ENCODE measurements at places on chromosomes 1 and 21.
A peak's percentile ranks its signal among the peaks of the same experiment; 100 is the strongest.

GRCh38 chr1:27166351-27166802, 11.5 kb upstream of the SLC9A1 start:
- no peak for DNase-seq

DNA sequence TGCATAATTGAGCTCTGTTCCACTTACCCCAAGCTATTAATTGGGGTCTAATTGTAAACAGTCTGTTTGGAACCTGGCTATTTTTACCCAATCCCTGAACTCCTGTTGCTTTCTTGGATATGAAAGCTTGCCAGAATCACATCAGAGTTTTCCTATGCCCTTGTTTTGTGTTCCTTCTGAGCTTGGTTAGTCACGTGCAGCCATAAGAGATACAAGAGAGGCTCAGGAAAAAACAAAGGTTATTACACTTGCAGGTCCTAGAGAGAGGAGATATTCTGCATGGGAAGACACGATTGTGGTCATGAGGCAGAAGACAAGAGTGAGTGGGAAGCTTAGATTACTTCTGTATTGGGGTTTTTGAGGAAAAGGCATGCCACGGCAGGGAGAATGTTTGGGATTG, 46.0 kb upstream of the RGL1 start:
- no peak for DNase-seq

DNA sequence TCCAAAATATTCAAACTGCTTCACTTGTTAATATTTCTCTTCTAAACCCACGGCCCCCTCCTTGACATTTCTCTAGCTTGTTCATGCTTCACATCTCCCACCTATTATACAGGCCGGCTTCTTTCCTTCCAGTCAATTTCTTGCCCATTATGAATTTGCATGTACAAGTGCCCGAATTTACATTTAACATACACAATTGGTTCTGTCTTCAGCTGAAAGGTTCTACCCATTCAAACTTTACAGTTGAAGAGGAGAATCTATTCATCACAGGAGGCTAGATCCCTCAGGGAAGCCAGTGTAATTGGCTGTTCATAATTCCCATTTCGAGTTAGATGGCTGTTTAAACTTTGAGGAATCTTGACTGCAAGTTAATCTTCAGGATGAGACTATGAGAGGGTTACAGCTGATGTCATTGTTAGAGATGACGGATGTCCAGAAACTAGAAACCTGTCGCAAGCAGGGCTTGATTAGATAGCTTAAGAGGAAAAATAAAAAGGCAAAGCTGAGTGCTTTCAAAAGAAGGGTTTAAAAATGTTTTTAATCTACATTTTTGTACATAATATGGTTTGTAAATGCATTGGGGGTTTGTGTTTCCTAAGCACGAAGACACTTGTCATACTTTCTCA, 157.0 kb downstream of the ADSS2 start:
- no peak for DNase-seq

GRCh38 chr1:214447557-214447871, 103.9 kb downstream of the PTPN14 start:
- no peak for DNase-seq

DNA sequence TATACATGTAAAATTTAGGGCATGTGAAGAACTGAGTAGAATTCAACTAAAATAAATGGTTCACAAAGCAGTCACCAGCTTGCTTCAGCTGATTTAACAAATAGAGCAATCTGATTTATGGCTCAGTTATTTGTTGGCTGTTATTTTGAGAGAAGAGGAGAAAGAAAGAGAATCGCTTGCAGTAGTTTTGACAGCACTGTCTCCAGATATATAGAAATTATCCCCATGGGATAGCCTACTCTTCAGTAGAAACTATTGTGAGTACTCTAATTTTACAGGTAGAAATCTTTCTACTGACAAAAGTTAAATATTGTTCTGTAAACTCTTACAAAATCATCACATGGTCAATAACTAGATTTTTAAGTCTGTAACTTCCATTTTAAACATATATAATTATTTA, 1098.2 kb downstream of the MRPL39 start:
- DNase-seq = no peak

- DNase-seq = no peak
Measured at GRCh38 chr1:222570837-222571236, 18.9 kb downstream of the TAF1A start.

- DNase-seq = no peak
Measured at GRCh38 chr1:206558794-206559671, 51.7 kb downstream of the RASSF5 start.

- no peak for DNase-seq
Measured at GRCh38 chr1:4292861-4293260, 361.5 kb upstream of the AJAP1 start.

- DNase-seq = no peak
Measured at GRCh38 chr1:42922687-42923366, 35.8 kb downstream of the SLC2A1 start.

DNA sequence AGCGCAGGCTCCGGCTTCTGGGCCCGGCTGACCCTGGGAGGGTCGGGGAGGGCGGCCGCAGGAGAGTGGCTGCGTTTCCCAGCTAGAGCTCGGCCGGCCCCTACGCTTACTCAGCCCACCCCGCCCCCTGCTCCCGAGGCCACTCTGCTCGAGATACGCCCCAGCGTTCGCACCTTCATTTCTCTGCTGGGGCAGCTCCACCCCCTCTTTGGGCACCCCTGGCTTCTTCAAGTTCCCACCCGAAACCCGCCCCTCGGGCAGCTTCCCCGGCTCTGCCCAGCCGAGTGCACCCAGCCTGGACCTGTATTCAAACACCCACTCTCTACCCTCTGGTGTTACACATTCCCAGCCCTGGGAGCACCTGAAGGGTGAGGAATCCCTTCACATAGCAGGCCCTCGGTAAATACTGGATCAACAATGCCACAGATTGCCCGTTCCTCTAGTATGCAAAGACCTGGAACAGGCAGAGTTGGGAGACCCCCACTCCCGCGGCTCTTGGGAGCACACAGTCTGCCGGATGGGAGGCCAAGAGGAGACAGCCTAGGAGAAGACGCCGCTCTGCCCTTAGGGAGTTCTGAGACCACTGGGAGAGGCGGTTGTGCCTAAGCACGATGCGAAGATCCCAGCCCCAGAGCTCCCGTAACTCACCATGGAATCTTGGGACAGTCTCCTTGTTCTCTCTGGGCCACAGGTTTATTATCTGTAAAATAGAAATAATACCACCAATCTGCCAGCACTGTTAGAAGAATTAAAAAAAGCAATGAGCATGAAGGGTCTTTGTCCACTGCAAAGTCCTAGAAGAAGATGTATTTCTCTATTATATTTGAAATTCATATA, 566 bp upstream of the PAQR7 start:
- peak; percentile 23 for DNase-seq

DNA sequence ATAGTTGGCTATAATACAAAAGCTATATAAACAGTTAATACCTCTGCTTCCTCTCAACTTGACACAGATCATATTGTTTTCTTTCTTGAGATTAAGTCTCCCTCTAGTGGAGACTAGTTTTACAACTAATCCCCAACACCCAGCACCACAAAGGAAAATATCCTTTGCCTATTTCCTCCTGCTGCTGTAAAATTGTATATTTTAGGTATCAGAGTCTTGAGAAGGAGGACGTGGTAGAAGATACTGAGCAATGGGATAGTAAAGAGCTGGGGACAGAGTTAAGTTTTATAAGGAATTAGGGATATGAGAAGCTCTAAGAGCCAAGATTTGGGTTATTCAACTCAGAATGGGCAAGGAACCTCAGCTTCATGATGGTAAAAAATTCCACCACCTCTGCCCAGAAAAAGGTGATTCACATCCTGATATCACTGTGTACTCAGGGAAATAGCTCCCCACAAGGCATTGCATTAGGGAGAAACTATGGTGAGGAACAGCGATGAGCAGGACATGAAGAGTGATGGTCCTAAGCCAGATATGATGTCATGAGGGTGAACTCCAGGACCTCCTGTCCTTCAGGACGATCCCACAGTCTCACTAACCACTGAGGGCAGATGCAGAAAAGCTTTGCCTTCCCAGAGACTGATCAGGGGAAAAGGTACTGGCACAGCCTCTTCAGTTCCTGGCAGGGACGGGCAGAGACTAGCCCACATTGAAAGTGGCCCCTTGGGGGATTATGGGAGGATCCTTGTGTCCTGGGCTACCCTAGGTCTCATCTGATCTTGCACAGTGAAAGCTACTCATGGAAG, 14.7 kb upstream of the CFAP126 start:
- no peak for DNase-seq

- DNase-seq = no peak
Measured at GRCh38 chr21:16159213-16159970, 429.6 kb downstream of the USP25 start.

GRCh38 chr1:79293611-79294010, 287.1 kb upstream of the ADGRL4 start:
- no peak for DNase-seq

GRCh38 chr21:21002153-21002552, 3.9 kb downstream of the NCAM2 start:
- no peak for DNase-seq

GRCh38 chr1:165254376-165254775, 102.1 kb downstream of the LMX1A start:
- DNase-seq = no peak

DNA sequence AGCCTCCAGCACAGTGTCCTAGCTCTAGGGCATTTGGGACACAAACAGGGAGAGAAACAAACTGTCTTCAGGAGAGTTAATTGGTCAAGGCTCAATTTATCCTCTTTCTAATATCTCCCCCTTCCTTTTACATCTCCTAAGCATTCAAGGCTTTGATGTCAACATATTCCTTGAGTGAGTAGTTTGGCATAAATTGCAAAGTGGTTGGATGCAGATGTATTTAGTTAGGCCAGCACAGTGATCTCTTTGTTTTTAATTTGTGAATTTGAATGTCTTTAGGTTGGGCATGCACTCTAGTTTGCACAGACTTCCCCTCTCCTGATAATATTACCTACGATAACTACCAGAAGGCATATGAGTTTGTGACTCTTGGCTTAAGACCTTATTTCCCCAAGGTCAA, 12.5 kb upstream of the OLFML2B start:
- DNase-seq = no peak

DNA sequence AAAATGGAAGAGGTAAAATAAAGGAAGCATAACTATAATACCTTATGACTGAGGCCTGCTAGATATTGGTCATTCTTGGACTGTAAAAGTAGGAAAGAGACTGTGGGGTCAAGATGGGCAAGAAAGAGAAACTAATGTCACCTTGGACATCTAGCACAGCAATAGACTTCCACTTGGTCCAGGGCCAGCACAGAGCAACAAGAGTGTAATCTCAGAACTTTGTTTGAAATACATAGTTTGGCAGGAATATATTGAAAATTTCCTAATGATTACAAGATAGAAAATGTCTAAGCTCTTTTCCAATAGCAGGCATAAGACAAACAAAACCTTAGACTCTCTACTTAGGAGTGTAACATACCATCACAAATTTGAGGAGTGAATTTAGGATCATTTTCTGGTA, 4.6 kb downstream of the LRRC8C start:
- DNase-seq = no peak

DNA sequence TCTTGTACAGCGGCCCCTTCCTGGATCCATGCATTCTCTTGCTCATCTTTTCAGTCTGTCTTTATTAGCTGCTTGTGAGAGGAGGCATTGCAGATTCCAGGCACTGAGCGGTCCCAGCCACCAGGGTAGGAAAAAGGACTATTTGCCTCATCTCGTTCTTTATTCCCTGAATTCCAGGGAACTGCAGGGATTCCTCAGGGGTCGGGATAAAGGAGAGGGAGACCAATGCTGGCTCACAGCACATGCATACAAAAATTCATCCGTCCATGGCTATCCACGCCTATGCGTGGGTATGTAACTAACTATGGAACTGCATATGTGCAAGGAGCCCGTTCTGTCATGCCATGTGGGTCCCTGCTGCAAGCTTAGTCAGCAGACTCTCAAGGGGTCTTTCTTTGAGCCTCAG, 879 bp upstream of the PLPPR5 start:
- no peak for DNase-seq

- DNase-seq = no peak
Measured at GRCh38 chr1:53698384-53698980, 40.5 kb downstream of the GLIS1 start.

DNA sequence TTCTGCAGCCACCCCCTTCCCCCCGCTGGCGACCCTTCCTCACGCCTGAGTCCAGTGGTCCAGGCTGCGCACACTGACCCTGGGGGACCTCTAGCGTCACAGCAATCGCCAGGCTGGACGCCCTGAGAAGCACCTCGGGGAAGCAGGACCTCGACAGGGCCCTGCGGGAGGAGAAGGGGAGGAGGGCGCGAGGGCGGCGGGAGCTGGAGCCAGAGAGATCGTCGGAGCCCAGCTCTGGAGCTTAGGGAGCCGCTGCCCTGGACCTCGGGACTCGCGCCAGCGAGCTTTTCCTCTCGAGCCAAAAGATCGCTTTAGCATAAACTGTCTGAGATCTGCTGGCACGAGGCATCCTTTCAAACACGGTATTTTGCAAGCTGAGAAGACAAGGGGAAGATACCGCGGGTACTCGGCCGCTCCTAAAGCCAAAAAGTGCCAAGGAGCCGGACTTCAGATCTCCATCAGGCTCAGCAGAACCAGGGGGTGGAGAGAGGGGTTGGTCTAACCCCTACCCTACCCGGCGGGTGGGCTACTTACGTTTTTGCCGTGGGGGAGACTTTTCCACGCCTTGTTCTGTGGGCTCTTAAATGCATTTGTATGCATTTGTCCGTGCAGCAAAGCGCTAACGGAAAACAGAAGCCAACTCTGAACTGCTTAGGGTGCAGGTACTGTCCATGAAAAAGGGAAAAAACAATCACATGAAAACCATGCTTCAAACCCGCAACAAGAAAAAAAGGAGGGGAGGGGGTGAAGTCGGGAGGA, 586 bp downstream of the COL24A1 start:
- no peak for DNase-seq

- no peak for DNase-seq
Measured at GRCh38 chr1:197304638-197305200, 36.7 kb downstream of the CRB1 start.

DNA sequence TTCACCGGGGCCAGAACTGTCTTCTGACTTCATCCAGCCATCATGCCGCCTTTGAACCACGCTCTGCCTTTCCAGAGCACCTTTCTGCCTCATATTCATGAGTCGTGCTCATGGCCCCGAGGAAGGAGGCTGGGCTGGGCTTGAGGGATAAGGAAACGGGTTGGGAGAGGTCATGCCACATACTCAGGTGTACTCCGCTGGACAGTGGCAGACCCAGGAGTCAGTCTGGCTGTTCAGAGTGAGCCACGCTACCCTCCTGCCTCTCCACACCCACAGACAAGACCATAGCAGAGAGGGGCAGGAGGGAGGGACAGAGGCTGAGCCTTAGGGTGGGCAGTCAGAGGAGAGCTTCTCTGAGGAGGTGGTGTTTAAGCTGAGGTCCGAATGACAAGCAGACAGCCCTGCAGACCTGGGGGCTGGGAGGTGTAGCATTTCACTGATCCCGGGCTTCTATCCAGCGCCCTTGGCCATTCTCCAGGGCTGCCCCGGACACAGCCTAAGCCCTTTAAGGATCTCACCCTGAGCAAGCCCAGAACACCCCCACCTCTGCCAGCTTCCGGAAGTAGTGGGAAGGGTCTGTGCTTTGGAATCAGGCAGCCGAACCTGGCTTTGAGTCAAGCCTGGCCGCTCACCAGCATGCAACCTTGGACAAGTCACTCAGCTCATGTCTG, 102.3 kb downstream of the LACTBL1 start:
- no peak for DNase-seq

GRCh38 chr21:39847877-39848276, 19.4 kb upstream of the PCP4 start:
- DNase-seq = no peak

GRCh38 chr1:11749203-11749689, 12.7 kb upstream of the C1orf167 start:
- no peak for DNase-seq

- no peak for DNase-seq
Measured at GRCh38 chr1:200226268-200226968, 183.4 kb downstream of the ZNF281 start.
